ENCODE measurements at places on chromosomes 7 and 10. TPM values are rescaled to one million over a fixed set of nuclear protein-coding genes. Genes with fewer than 3 reads are reported as not detected.

Gene MEST
- 97.6 TPM for total RNA-seq

Gene STEAP2
- 1.8 TPM for total RNA-seq

Gene EVX1
- total RNA-seq = not detected

Gene GIMAP2
- 0.66 TPM for total RNA-seq

Gene GRB10
- total RNA-seq = 41.8 TPM

Gene MMRN2
- total RNA-seq = 2.0 TPM

Gene RET
- 0.22 TPM for total RNA-seq

Gene MRC1
- total RNA-seq = under 0.01 TPM

Gene ATOH7
- not detected for total RNA-seq

Gene TPST1
- total RNA-seq = 136 TPM

Gene TECTB
- total RNA-seq = not detected

Gene BEND7
- 1.0 TPM for total RNA-seq

Gene TEX36
- total RNA-seq = not detected

Gene CLEC5A
- not detected for total RNA-seq

Gene GPRIN2
- not detected for total RNA-seq

Gene SPDYE16
- total RNA-seq = not detected

Gene VTI1A
- total RNA-seq = 40.7 TPM

Gene PIP
- not detected for total RNA-seq

Gene NANOS1
- 0.66 TPM for total RNA-seq

Gene EN2
- not detected for total RNA-seq

Gene SEMA4G
- total RNA-seq = 1.0 TPM

Gene NT5C2
- 89.7 TPM for total RNA-seq

Gene GNAT3
- not detected for total RNA-seq

Gene CCL26
- total RNA-seq = not detected

Gene RHBDD2
- 35.4 TPM for total RNA-seq

Gene IFIT1
- 11.4 TPM for total RNA-seq

Gene MYPN
- 1.3 TPM for total RNA-seq

Gene ACSM6
- not detected for total RNA-seq

Gene HYCC1
- total RNA-seq = 74.0 TPM

Gene ARHGAP19
- 15.2 TPM for total RNA-seq

Gene TMEM26
- 1.1 TPM for total RNA-seq

Gene TMEM176A
- total RNA-seq = not detected

Gene TMEM130
- 0.72 TPM for total RNA-seq

Gene ERVW-1
- total RNA-seq = not detected

Gene CFAP46
- not detected for total RNA-seq

Gene TES
- 139 TPM for total RNA-seq

Gene PAPOLB
- under 0.01 TPM for total RNA-seq

Gene MALRD1
- not detected for total RNA-seq

Gene CYP2C18
- total RNA-seq = not detected

Gene BICC1
- total RNA-seq = 29.8 TPM

Gene CPA2
- total RNA-seq = not detected

Gene PRPS1L1
- not detected for total RNA-seq

Gene TSPAN14
- 91.0 TPM for total RNA-seq

Gene CFAP70
- 0.44 TPM for total RNA-seq

Gene KLLN
- total RNA-seq = 0.66 TPM

Gene SPDYE6
- not detected for total RNA-seq

Gene ANKRD30A
- not detected for total RNA-seq

Gene NKX2-3
- total RNA-seq = not detected

Gene SRGN
- 29.1 TPM for total RNA-seq

Gene GAD2
- not detected for total RNA-seq

Data from placental pericyte (primary cell).